Stimulated activated CD8-positive, alpha-beta memory T cell treated with anti-CD3 and anti-CD28 coated beads, Interleukin-7, amount 100 ng/mL, for 1 hour (primary cell): ENCODE measurements at places on chromosomes 2 and 18.

- no peak for DNase-seq
Measured at GRCh38 chr2:113391073-113391472, 46.4 kb upstream of the ZNG1B start.

- no peak for DNase-seq
Measured at GRCh38 chr2:64291181-64291580, 147.0 kb upstream of the PELI1 start.

GRCh38 chr2:46645681-46646162 is 166.4 kb downstream of the TMEM247 start:
- DNase-seq, result no peak

DNA sequence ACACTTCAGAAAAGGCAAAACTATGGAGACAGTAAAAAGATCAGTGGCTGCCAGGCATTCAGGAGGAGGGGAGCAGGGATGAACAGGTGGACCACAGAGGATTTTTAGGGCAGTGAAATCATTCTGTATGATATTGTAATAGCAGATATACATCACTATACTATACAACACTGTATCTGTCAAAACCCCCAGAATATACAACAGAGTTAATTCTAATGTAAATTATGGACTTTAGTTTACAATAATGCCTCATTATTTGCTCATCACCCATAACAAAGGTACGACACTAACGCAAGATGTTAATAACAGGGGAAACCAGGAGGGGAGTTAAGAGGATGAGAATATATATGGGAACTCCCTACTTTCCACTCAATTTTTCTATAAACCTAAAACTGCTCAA is 28.8 kb downstream of the MAP3K2 start:
- no peak for DNase-seq

DNA sequence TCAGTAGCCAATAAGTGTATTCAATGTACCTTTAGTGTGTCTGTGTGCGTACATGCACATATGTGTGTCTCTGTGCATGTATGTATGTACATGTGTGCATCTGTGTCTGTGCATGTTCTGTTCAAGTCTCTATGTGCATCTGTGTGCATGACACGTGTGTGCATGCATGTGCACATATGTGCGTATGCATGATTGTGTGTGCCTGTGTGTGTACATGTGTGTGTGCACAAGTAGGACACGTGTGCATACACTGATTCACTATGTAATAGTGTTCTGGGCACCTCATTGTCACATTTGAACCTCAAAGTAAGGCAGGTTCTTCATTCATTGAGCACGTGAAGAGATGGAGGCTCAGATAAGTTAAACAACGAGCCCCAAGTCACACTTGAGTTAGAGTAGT is 142.6 kb upstream of the COPS8 start:
- no peak for DNase-seq

GRCh38 chr2:9010866-9011265 is 7.4 kb upstream of the MBOAT2 start:
- DNase-seq, result no peak
